ENCODE measurements at places on chromosomes 2 and 18.

DNA sequence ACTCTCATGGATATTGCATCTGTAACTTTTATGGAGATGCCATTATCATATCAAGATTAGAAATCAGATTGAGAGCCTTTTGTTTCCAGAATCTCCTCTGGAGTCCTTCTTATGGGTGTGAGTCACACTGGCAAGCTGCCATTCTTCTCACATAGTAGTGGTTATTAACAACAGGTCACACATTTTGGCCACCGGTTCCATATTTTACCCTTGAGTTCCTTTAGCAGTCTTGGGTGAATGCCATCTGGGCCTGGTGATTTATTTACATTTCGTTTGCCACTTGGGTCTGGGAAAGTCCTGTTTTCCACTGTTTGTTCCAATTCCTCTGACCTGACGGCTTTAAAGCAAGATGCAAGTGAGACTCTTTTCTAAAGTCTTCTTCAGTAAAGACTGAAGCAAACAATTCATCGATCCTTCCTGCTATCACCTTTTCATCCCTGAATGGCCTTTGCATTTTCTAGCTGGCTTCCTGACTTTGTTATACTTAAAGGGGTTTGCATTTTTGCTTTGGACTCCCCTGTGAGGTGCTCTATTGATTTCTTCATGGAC lies 80.5 kb upstream of the CAVIN2 start:
- DNase-seq: no peak

- peak; percentile 35 for DNase-seq
Observed at GRCh38 chr2:26786207-26787028, 562 bp downstream of the CENPA start.

DNA sequence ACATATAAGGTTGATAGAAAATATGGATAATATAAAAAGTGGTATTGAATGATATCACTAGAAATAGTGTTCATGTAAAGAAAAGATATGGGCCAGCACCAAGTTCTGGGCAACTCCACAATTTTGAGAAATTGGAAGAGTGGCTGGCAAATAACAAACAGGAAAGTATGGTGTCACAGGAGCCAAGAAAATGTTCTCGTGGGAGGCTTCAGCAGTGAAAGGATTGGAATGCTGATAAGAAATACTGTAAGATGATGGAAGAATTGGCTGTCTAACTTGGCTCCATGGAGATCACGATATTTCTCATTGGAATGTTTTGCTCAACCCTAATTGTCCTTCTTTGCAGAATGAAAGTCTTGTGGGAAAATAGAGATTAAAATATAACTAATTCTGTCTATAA lies 856.8 kb downstream of the DPP10 start:
- no peak for DNase-seq

DNA sequence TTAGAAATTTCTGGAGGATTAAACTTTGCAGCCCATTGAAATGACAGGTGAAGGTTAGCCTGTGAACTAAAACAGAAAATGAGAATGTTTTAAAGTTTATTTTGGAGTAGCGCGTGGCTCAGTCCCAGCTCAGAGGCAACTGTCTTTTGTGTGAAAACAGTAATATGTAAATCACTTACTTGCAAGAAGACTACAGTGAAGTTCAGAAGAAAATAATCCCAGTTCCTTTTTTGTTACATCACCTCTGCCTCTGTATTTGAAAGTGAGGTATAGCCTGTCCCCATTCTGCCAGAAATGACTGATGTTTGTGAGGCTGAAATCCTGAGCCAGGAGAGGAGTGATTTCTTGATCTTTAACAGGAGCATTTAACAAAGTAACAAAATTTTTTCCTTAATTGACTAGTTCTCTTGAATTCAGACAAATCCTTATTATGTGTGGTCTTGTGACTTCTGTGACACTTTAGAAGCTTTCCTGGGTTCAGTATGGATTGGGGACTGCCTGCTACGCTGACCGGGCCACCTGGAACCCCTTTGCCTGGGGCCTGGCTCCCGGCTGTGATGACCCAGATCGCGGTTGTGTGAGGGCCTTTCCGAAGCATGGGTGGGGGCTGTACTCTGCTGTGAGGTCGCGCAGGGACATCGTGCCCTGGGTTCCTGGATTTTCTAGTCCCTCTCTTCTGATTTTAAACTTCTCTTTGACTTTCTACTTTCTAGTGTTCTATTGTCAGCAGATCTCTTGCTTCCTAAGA lies 24.3 kb downstream of the TRAPPC12 start:
- peak; percentile 85 for DNase-seq

DNA sequence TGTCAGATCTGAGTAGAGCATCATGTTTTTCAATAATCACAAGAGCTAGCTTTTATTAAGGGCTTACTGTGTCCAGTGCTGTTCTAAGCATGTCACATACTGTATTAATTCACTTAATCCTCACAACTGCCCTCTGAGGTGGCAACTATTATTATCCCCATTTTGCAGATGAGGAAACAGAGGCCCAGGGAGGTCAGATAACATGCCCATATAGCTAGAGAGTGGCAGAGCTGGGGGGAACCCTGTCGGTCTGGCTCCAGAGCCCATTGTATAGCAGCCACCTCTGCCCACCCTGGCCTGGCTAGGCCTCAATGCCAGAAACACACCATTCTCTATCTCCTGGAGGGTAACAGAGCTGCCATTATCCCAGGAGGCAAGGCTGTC lies 113.2 kb downstream of the B3GNT2 start:
- no peak for DNase-seq

- DNase-seq: no peak
Observed at GRCh38 chr2:32805104-32806095, 141.4 kb upstream of the LTBP1 start.

- no peak for DNase-seq
Observed at GRCh38 chr2:106982350-106982749, 96.4 kb upstream of the ST6GAL2 start.

GRCh38 chr2:241701399-241702154 lies at the start of gene ING5:
TSS of gene ING5 (plus strand) at chr2:241702039. CDS start at chr2:241702066, 27 bp downstream.
- DNase-seq: peak; percentile 90

DNA sequence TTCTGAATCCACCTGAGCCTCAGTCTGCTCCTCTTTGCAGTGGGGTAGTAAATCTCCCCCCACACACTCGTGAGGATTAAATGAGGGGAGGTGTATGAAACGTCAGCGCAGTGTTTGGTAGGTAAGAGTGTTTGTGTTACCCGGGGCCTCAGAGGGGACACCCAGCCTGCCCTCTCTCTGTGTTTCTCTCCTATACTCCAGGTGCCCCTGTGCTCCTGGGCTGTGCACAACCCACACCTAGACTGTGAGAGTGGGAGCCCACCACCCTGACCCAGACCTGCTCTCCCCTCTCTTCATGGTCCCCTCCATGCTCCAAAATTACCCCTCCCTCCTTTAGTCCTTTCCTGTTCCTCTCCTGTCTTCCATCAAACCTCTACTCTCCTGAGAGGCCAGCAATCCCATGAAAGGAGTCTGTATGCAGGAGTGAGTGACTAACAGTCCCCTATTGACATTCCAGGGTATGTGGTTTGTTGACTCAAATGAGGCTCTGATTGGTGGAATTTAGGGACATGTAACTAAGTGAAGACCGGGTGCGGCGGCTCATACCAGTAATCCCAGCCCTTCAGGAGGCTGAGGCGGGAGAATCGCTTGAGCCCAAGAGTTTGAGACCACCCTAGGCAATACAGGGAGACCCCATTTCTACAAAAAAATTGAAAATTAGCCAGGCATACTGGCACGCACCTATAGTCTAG lies 10.4 kb downstream of the CIB4 start:
- no peak for DNase-seq

DNA sequence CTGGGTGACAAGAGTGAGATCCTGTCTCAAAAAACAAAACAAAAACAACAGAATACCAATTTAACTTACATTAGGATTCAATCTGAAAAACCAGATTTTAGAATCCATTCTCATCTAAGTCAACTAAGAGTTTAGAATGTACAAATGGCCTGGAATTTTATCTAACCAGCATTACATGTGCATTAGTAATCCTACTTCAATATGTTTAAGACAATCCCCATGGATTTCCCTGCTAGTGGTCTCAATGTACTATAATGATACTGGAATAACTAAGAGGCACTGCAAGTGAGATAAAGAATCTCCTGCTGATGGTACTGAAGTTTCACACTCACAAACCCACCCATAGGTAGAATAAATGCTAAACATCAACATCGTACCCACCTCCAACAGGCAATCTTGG lies 53.9 kb upstream of the DNER start:
- DNase-seq: no peak

GRCh38 chr2:210199854-210200253 lies 25.4 kb downstream of the ACADL start:
- no peak for DNase-seq

- no peak for DNase-seq
Observed at GRCh38 chr18:57819119-57819518, 16.0 kb upstream of the ATP8B1 start.

- no peak for DNase-seq
Observed at GRCh38 chr2:133574186-133574585, 5.9 kb upstream of the NCKAP5 start.

- DNase-seq: no peak
Observed at GRCh38 chr2:232874677-232875223, 4.7 kb downstream of the SNORC start.

DNA sequence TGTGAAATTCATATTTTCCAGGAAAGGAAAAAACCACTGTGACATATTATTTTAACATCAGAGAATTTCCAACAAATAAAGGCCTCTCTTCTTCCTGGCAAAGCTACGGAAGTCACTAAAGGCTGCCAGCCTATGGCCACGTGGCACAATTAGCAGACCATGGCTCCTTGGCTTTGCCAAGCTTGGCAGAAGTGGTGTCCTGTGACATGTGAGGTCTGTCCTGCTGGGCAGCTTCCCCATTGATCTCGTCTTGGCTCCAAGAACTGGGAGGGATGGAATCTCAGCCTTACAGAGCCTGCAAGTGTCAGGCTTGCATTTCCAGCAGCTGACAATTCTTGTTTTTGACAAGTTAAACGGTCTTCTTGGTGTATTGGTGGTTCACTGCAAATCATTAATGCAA lies 226.9 kb upstream of the THSD7B start:
- no peak for DNase-seq

DNA sequence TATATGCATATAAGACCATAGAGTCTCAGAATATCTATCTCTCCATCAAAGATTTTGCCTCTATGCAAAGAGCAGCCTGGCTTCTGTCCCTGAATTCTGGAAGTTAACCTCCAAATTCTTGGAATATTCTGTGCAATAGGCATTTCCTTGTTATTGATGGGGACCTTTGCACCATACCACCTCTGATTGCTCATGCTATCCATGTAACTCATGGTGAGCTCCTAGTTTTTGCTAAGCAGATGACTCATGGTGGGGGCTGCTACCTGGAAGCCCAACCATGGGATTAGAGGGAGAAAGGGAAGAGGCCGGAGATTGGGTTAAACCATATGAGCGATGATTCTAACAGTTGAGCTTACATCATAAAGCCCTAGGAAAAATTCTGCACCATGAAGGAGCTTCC lies 310.2 kb upstream of the FIGN start:
- no peak for DNase-seq

DNA sequence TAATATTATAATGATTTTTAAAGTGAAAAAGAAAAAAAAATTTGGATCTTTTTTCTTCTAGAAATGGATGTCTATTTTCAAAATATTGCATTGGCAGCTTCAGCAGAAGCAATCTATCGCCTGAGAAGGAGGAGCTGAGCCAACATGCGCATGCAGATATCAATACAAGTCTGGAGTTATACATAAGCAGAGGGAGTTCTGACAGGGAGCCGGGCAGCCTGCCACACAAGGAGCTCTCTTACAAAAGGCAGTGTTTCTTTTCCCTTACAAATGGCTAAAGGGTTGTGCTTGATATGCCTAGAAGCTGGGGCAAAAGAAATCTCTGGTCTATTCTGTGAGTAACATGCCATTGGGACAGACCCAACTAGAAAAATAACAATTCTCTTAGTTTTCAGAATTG lies 291.9 kb upstream of the TRIB2 start:
- DNase-seq: no peak

GRCh38 chr18:3513481-3513880 lies 63.5 kb downstream of the TGIF1 start:
- peak; percentile 69 for DNase-seq

DNA sequence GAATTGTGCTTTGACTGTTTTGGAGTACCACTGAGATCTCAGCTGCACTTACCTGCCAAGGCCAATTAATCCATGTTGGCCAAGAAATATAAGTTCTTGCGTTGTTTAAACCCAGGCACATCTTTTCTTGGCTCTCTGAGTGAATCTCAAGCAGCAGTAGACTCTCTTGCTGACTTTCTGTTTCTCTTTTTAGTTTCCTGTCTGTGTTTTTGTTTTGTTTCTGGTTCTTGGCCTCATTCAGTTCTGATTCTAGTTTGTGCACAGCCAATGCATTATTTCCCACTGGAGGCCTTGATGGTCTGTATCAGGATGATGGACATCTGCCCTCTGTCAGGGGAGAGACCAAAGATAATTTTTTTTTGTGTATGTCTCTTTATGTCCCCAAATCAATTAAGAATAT lies 379.4 kb downstream of the CDH2 start:
- no peak for DNase-seq

GRCh38 chr18:50722311-50722710 lies 97.5 kb downstream of the MRO start:
- DNase-seq: no peak

- no peak for DNase-seq
Observed at GRCh38 chr2:5666798-5667197, 25.4 kb upstream of the SOX11 start.

- DNase-seq: no peak
Observed at GRCh38 chr2:207479198-207479785, 50.5 kb upstream of the CREB1 start.

- DNase-seq: no peak
Observed at GRCh38 chr2:219250049-219250781, 2.8 kb upstream of the TUBA4B start.

DNA sequence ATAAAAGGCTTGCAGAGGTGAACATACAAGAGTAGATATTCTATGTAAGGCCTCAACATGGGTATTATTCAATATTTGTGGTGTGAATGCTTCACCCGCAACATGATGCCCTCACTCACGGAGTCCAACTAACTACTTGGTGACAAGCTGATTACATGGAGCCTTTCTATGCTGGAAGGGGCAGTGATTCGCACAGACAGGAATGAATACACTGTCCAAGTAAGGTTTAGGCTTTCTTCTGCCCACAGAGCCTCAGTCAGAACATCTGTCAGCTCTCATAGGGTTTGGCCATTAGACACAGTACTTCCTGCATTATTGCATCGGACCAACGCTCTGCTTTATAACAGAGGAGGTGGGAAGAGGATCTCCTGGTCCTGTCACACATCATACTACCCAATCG lies 80.3 kb upstream of the SLC35G4 start:
- DNase-seq: no peak

DNA sequence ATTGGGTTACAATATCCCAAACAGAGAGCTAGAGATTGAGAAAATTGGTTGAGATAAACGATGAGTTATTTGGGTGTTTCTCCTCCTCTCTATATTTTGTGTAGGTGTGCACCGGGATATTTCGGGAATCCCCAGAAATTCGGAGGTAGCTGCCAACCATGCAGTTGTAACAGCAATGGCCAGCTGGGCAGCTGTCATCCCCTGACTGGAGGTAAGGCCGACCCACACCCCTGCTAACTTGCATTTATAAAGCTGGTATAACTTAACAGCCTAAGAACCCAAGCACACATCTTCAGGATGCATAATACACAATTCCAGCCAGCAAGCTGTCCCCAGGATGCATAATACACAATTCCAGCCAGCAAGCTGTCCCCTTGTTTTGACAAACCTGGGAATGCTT lies 124.6 kb upstream of the TTC39C start:
- DNase-seq: no peak

Data from GM10248 (cell line).